ENCODE measurements at places on chromosomes 4 and X.

- no peak overlapping the region for H3K4me3 ChIP-seq
- no peak overlapping the region for H3K27ac ChIP-seq
- no peaks in the 10 kb centered on the region for H3K27me3 ChIP-seq
- H3K36me3 ChIP-seq, result no peaks in the 10 kb centered on the region
- H3K4me1 ChIP-seq, result no peaks in the 10 kb centered on the region
Measured at GRCh38 chr4:187128976-187129375, 405.3 kb upstream of the FAT1 start.

- H3K4me3 ChIP-seq, result no peak overlapping the region
- peaks cover 33% of the 10 kb centered on the region for H3K36me3 ChIP-seq
- H3K4me1 ChIP-seq, result peaks cover 6% of the 10 kb centered on the region
- no peaks in the 10 kb centered on the region for H3K27me3 ChIP-seq
- no peak overlapping the region for H3K27ac ChIP-seq
Measured at GRCh38 chrX:150635952-150636351, 57.2 kb upstream of the MTMR1 start.

DNA sequence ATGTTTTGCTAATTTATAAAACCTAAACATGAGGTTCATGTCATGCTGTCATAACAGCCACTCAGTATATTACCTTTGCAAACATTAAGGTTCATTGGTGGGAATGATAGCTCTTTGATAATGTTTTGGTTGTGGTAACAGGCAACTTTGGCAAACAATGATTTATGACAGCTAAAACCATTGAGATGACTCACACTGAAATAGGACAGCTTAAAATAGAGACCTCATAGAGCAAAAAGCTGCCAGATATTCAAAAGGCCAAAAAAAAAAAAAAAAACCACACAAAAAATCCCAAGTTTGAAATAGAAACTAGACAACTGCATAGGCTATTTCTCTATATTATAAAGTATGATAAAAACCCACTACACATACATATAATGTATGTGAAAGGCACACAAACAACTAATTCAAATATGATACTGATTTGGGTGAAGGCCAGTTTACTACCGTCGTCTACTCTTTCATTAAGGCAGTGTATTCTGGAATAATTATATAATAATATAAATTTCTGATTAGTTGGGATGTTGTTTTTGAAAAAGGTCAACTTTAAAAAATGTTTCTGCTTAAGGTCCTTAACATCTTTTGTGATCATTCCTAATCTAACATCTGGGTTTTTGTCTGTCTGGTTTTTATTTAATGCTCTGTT lies 646.0 kb upstream of the PITX2 start:
- H3K4me1 ChIP-seq, result no peaks in the 10 kb centered on the region
- DNase-seq, result no peak
- no peaks in the 10 kb centered on the region for H3K27me3 ChIP-seq
- H3K27ac ChIP-seq, result no peak overlapping the region

DNA sequence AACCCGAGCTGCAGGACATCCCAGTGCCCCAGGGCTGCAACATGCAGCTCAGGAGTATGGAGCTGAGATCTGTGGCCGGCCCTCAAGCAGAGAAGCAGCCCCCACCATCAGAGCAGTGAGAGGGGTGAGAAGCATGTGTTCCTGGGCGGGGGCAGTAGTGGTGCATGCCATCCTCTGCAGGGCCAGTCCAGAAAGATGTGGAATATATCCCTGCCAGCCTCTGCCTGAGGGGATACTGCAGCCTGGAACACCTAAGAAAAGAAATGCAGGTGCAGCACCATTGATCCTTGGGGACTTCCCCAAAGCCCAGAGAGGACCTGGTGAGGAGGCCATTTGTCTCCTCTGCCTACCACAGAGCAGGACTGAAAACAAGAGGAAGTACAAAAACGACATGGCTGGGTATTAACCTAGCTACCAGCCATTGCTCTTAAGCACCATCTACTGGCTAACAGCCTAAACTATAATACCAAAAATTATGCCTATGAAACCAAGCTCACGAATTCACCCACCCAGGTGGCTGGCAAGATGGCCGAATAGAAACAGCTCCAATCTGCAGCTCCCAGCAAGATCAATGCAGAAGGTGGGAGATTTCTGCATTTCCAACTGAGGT lies 158.8 kb downstream of the ADGRA3 start:
- peak; percentile 22 for DNase-seq
- H3K27ac ChIP-seq, result no peak overlapping the region
- H3K36me3 ChIP-seq, result no peaks in the 10 kb centered on the region
- H3K4me3 ChIP-seq, result no peak overlapping the region
- H3K27me3 ChIP-seq, result no peaks in the 10 kb centered on the region
- H3K4me1 ChIP-seq, result no peaks in the 10 kb centered on the region

All from activated CD8-positive, alpha-beta T cell treated with anti-CD3 and anti-CD28 coated beads, Interleukin-2, amount 10 ng/mL, durations not matched to agents 7 days and 5 days (primary cell).